Activated CD8-positive, alpha-beta T cell treated with anti-CD3 and anti-CD28 coated beads, Interleukin-2, amount 10 ng/mL, durations not matched to agents 7 days and 5 days (primary cell): ENCODE measurements at places on chromosomes 12 and 14. TPM values are rescaled to one million over a fixed set of nuclear protein-coding genes. Genes with fewer than 3 reads are reported as not detected.

Gene SERPINA5
- total RNA-seq = not detected

Gene TDRD9
- total RNA-seq = 2.7 TPM

Gene IAPP
- total RNA-seq = not detected

DNA sequence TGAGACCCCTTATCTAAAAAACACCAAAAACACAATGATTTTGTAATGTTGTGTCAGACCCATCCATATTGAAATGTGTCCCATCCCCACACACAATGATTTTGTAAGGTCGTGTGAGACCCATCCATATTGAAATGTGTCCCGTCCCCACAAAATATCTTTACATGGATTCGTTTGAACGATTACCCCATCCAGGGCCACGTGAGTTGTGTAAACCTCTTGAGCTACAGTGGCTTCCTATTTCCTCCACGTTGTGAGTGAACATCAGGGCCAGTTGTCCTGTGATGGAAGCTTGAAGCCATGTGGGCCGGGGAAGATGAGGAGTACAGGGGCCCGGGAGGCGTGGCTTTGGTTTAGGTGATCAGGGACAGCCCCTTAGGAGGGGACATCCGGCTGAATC, 27.0 kb upstream of the ULK1 start:
- no peak for DNase-seq

DNA sequence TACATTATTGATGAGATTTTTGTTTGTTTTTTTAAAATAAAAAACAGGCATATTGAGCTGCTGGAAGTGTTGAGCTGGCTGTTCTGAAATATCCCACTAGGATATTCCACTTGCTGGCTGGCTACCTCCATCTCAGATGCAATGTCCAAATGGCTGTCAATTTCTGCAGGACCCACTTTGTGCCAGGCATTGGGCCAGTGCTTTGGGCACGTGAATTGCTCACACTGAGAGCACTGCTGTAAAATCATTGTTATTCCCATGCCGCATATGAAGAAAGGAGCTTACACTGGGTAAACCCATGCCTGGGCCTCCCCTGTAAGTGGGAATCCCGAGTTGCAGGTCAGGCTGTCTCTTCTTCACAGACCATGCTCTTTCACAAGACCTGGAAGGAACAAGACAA, 56.7 kb downstream of the RGS6 start:
- no peak for DNase-seq

DNA sequence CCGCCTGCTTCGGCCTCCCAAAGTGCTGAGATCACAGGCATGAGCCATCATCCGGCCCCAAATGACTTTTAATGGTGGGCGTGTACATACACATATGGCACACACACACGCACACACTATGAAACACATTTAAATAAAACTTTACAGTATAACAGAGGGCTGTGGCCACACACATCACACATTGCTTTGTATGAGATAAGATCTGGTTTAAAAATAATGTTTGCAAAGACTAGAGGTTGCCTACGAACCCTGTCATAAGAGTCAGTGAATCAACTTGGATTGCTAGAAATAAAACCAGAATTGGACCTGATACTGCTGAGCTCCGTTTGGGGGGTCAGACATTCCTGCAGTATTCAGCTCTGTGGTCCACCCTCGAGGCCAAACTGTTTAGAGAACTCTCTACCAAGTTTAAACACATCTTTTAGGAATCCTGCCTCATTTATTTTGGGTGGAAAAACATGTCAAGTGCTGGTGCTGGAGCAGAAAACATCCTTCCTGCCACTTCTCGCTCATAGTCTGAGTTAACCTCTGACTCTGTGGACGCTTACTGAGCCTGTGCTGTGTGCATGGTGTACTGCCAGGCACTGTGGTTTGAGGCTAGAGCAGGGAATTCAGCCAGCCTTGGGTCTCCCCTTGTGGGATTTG, 47.8 kb upstream of the EML1 start:
- DNase-seq = no peak

DNA sequence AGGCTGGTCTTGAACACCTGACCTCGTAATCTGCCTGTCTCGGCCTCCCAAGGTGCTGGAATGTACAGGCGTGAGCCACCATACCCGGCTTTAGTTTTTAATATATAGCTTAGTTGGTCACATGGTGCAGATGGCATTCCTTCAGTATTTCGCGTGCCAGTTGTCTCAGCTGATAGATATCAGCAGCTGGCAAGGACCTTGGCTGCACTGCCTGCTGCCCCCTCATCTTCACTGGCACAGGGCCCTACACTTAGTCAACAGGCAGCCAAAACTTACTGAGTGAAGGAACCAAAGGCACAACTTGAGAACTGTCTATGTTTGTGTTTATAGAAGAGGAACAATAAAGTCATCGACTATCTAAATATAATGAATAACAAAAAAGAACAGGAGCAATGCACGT, 31.0 kb downstream of the EID3 start:
- no peak for DNase-seq

DNA sequence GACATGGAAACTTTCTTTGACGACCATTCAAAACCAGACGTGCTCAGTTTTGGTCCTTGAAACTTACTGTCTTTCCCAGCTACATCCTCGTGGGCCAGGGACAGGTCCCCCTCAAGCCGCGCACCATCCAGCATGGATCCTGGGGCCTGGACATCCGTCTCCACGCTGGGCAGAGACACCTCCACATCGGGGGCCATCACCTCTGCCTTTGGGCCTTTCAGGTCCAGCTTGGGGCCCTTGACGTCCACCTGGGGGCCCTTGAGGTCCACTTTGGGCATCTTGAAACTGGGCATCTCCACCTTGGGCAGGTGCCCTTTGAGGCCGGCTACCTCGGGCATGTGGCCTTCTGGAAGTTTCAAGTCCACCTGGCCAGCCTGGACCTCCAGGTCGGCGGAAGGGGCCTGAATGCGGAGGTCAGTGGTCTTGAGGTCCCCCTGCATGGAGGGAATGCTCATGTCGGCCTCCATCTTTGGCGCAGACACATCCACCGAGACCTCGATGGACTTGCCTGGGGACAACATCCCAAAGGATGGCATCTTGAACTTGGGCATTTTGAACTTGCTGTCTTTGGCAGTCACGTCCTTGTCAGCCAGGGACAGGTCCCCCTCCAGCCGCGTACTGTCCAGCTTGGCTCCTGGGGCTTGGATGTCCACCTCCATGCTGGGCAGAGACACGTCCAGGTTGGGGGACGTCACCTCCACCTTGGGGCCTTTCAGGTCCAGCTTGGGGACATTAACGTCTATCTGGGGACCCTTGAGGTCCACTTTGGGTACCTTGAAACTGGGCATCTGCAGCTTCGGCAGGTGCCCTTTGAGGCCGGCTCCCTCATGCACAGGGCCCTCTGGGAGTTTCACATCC, 17.1 kb downstream of the PLD4 start:
- no peak for DNase-seq
